Kidney glomerular epithelial cell (primary cell): ENCODE measurements at places on chromosomes 6 and 20.
A peak's percentile ranks its signal among the peaks of the same experiment; 100 is the strongest.

GRCh38 chr6:147676495-147677199 is 168.2 kb downstream of the SAMD5 start:
- no peak for DNase-seq

DNA sequence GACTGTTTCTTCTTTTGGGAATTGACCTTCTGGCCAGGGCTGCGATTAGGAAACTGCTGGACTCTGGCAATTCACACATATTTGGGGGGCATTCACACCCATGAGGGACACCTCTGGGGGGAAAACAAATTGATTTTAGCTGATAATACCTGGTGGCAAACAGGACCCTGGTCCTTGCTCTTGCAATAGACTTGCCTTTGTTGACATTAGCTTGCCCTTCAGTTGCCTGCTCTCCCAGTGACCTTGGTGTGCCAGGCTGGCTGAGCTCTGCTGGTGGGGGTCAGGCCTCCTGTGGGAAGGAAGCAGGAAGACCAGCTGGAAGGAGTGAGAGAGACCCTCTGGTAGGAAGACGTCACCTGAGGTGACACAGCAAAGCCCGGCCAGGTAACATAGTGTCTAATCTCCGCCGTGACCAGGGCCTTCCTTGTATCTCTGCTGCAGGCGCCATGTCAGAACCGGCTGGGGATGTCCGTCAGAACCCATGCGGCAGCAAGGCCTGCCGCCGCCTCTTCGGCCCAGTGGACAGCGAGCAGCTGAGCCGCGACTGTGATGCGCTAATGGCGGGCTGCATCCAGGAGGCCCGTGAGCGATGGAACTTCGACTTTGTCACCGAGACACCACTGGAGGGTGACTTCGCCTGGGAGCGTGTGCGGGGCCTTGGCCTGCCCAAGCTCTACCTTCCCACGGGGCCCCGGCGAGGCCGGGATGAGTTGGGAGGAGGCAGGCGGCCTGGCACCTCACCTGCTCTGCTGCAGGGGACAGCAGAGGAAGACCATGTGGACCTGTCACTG is 5.3 kb downstream of the CDKN1A start:
- DNase-seq: no peak

DNA sequence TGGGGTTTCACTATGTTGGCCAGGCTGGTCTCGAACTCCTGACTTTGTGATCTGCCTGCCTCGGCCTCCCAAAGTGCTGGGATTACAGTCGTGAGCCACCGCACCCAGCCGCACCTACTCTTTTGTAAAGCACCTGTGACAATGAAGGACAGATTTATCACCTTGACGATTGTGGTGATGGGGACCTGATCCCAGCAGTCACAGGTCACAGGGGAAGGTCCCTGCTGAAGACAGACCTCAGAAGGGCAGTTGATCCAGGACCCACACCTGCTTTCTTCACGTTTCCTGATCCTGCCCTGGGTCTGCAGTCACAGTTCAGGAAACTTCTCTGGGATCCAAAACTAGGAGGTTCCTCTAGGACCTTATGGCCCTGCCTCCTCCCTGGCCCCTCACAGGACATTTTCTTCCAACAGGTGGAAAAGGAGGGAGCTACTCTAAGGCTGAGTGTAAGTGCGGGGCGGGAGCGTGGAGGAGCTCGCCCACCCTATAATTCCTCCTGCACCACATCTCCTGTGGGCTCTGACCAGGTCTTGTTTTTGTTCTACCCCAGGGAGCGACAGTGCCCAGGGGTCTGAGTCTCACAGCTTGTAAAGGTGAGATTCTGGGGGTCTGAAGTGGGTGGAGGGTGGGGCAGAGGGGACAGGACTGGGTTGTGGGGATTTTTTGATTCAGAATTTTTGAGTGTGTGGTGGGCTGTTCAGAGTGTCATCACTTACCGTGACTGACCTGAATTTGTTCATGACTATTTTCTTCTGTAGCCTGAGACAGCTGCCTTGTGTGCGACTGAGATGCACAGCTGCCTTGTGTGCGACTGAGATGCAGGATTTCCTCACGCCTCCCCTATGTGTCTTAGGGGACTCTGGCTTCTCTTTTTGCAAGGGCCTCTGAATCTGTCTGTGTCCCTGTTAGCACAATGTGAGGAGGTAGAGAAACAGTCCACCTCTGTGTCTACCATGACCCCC is 3.0 kb downstream of the HLA-E start:
- no peak for DNase-seq

- DNase-seq: no peak
Observed at GRCh38 chr6:13431059-13431656, 56.2 kb downstream of the GFOD1 start.

- DNase-seq: no peak
Observed at GRCh38 chr6:153272201-153272980, 141.3 kb upstream of the RGS17 start.

GRCh38 chr20:63682384-63683139 is 13.9 kb upstream of the TNFRSF6B start:
- peak; percentile 99 for DNase-seq

GRCh38 chr6:79798841-79799240 is 148.5 kb downstream of the ELOVL4 start:
- DNase-seq: no peak
